ENCODE measurements at places on chromosomes 5 and 9.

DNA sequence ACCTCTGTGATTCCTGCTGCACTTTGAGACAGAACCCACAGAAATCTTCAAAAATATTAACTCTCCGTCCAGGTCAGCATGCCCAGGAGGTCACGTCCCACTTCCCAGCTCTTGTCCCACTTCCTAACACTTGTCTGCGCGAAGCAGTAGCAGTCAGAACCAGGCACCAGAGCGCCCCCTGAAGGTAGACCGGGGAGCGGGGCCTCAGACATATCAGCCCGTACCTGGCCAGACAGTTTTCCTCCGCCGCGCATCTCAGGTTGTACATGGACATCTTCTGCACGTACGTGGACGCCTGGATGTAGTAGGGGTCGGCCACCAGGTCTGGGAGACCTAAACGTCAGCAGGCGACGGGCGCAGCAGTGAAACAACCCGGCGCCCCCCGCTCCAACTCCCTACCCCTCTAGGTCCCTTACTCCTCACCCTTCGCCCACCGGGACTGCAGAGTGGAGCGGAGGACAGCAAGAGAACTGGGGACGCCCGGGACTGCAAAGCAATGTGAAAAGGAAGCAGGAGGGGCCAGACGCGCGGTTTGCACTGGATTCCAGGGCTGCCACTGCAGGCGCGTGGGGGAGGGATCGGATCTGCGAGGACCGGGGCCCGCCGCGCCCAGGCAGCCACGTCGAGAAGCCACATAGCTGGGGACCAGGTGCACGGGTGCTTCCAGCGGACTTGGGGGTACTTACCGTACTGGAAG, 1.2 kb downstream of the LOX start:
- no peaks in the 10 kb centered on the region for H3K27me3 ChIP-seq
- peaks cover 10% of the 10 kb centered on the region for H3K4me1 ChIP-seq
- H3K4me3 ChIP-seq, result peak overlapping the region; percentile 61
- DNase-seq, result peak; percentile 90
- peak overlapping the region; percentile 83 for H3K27ac ChIP-seq
- H3K36me3 ChIP-seq, result peaks cover 1% of the 10 kb centered on the region

- peak overlapping the region; percentile 78 for H3K27ac ChIP-seq
- peak overlapping the region; percentile 52 for H3K4me3 ChIP-seq
- H3K4me1 ChIP-seq, result peaks cover 35% of the 10 kb centered on the region
- no peaks in the 10 kb centered on the region for H3K36me3 ChIP-seq
- H3K27me3 ChIP-seq, result no peaks in the 10 kb centered on the region
- no peak for DNase-seq
Observed at GRCh38 chr9:73153793-73154227, 2.1 kb downstream of the ANXA1 start.

- H3K4me3 ChIP-seq, result no peak overlapping the region
- H3K27me3 ChIP-seq, result no peaks in the 10 kb centered on the region
- H3K4me1 ChIP-seq, result peaks cover 52% of the 10 kb centered on the region
Observed at GRCh38 chr9:614431-614830, 227.1 kb upstream of the DMRT1 start.

- no peaks in the 10 kb centered on the region for H3K27me3 ChIP-seq
- peak overlapping the region; percentile 43 for H3K27ac ChIP-seq
- DNase-seq, result no peak
- H3K4me1 ChIP-seq, result peaks cover 4% of the 10 kb centered on the region
Observed at GRCh38 chr9:36029202-36029601, 7.5 kb upstream of the RECK start.

DNA sequence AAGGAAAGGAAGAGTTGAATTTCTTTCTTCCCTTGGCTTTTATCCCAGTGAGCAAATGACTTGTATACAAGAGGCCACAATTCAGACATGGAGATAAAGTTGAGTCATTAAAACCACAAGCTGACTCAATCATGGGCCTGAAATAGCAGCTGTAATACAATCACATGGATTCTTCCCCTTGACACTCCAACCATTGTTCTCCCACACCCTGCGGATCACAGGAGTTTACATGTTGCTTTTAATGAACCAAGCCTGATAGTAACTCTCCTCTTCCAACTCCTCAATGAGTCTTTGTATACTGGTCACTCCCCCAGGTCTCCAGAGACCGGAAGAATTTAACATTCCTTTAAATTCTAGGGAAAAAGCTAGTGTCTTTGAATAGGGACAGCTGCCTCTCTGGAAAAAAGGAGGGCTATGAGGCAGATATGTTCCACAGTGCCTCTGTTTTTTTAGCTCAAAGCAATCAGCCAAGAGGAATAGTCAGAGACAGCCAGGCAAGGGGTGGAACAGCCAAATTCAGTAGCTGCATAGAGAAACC, 32.4 kb downstream of the PCDHGC5 start:
- no peak for DNase-seq
- H3K4me3 ChIP-seq, result no peak overlapping the region
- H3K27me3 ChIP-seq, result no peaks in the 10 kb centered on the region

DNA sequence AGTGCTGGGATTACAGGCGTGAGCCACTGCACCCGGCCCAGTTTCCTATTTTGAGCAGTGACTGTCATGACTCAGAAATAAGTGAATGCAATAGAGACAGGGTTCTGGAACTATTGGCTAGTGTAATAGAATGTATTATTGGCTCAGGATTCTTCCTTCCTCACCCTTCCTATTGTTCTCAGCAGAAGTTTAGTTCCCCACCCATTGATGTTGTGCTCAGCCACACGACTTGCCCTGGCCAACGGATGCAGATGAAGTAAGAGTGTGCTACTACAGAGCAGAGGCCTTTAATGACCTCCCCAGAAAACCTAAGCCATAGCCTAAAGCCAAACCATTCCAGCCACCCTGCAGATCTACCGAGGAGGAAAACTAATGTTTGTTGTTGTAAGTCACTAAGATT, 287.9 kb downstream of the AGTPBP1 start:
- H3K4me3 ChIP-seq, result no peak overlapping the region
- no peaks in the 10 kb centered on the region for H3K4me1 ChIP-seq
- DNase-seq, result no peak
- no peaks in the 10 kb centered on the region for H3K27me3 ChIP-seq
- no peaks in the 10 kb centered on the region for H3K36me3 ChIP-seq
- H3K27ac ChIP-seq, result no peak overlapping the region

DNA sequence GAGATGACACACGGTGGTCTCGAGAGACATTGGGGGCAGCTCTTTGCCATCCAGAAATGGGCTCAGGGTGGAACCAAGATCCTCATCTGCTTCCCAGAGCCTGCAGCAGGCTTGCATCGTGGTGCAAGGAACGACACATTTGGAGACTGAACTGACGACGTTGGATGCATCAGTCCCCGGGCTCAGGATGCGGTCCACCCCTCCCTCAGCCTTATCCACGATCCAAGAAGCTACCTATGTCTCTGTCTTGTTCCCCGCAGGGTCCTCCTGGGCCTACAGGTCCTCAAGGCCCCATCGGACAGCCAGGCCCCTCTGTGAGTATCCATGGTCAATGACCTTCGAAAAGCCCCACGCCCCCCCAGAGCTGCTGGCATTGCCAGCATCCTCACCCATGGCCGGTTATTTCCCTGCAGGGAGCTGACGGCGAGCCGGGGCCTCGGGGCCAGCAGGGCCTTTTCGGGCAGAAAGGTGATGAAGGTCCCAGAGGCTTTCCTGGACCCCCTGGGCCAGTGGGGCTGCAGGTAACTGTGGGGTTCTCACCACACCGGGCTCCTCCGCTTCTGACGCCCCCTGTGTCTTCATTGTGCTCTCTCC, 69.4 kb upstream of the FCN2 start:
- peak overlapping the region; percentile 57 for H3K27ac ChIP-seq
- no peak for DNase-seq
- no peaks in the 10 kb centered on the region for H3K27me3 ChIP-seq
- peaks cover 37% of the 10 kb centered on the region for H3K4me1 ChIP-seq

GRCh38 chr9:91417602-91418214, 5.9 kb downstream of the NFIL3 start:
- no peaks in the 10 kb centered on the region for H3K27me3 ChIP-seq
- peaks cover 33% of the 10 kb centered on the region for H3K4me1 ChIP-seq
- no peak for DNase-seq
- H3K4me3 ChIP-seq, result no peak overlapping the region
- no peaks in the 10 kb centered on the region for H3K36me3 ChIP-seq
- H3K27ac ChIP-seq, result no peak overlapping the region

- DNase-seq, result no peak
- H3K27me3 ChIP-seq, result no peaks in the 10 kb centered on the region
- H3K4me1 ChIP-seq, result peaks cover 27% of the 10 kb centered on the region
Observed at GRCh38 chr9:2336055-2336454, 285.5 kb upstream of the VLDLR start.

GRCh38 chr9:6689893-6690674, 44.6 kb upstream of the GLDC start:
- DNase-seq, result no peak
- no peaks in the 10 kb centered on the region for H3K27me3 ChIP-seq

- peaks cover 28% of the 10 kb centered on the region for H3K4me1 ChIP-seq
- H3K27ac ChIP-seq, result peak overlapping the region; percentile 31
- no peak overlapping the region for H3K4me3 ChIP-seq
- H3K27me3 ChIP-seq, result no peaks in the 10 kb centered on the region
- DNase-seq, result no peak
Observed at GRCh38 chr9:109035684-109036423, 22.6 kb upstream of the CTNNAL1 start.

DNA sequence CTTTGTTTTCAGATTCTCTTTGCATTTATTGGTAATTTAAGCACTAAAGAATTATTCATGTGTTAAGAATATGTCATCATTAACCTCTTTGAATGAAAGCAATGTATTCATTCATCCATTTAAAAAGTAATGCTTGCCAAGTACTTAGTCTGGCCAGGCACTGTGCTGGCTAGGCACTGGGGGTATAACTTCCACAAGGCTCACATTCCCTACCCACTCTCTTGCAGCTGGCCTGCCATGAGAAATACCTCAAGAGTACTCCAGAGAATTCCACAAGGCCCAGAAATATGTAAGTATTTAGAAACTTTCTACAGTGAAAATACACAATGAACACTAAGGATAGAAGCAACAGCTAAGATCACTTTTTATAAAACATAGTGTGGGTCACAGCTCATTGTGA, 25.4 kb downstream of the ZNF300 start:
- H3K27me3 ChIP-seq, result no peaks in the 10 kb centered on the region
- no peaks in the 10 kb centered on the region for H3K36me3 ChIP-seq
- DNase-seq, result no peak
- no peak overlapping the region for H3K27ac ChIP-seq

- H3K27me3 ChIP-seq, result no peaks in the 10 kb centered on the region
- no peaks in the 10 kb centered on the region for H3K4me1 ChIP-seq
- H3K27ac ChIP-seq, result no peak overlapping the region
- H3K4me3 ChIP-seq, result no peak overlapping the region
- no peak for DNase-seq
- H3K36me3 ChIP-seq, result no peaks in the 10 kb centered on the region
Observed at GRCh38 chr5:7759951-7760580, 90.9 kb downstream of the CFAP90 start.

DNA sequence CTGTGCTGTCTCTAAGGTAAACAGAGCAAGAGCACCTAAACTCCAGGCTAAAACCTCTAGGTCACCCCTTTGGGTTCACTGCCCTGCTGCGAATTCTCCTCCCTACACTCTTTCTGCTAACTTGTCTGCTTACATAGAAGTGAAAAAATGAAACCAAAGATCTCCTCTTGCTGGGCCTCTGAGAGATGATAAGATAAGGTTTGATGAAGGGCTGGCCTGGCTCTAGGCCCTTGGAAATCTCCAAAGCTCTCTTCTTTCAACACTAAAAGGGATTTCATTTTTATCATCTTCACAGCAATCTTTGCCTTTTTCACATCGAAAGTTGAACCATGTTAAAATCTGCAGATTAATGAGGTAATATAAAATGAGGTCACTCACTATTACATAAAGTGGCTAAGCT, 450.8 kb upstream of the TLE4 start:
- no peak for DNase-seq
- H3K4me1 ChIP-seq, result no peaks in the 10 kb centered on the region
- no peaks in the 10 kb centered on the region for H3K27me3 ChIP-seq
- no peaks in the 10 kb centered on the region for H3K36me3 ChIP-seq
- no peak overlapping the region for H3K27ac ChIP-seq
- H3K4me3 ChIP-seq, result no peak overlapping the region

DNA sequence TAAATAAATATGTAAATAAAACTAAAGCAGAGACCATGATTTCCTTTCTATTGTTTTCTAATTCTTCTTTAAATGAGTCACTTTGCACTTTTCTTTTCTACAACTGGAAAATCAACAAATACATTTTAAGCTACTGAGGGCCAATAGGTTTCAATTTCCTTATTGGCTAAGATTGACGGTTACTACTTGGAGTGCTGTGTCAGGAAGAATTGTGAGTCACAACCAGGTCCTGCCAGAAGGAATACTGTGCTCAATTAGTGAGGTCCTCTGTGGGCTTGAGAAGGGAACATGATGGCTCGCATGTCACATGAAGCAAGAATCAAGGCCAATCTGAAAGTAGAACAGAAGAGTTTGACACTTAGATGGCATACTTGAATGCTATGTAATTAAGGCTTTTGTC, 110.8 kb downstream of the HMHB1 start:
- no peaks in the 10 kb centered on the region for H3K27me3 ChIP-seq
- DNase-seq, result no peak
- no peaks in the 10 kb centered on the region for H3K36me3 ChIP-seq

DNA sequence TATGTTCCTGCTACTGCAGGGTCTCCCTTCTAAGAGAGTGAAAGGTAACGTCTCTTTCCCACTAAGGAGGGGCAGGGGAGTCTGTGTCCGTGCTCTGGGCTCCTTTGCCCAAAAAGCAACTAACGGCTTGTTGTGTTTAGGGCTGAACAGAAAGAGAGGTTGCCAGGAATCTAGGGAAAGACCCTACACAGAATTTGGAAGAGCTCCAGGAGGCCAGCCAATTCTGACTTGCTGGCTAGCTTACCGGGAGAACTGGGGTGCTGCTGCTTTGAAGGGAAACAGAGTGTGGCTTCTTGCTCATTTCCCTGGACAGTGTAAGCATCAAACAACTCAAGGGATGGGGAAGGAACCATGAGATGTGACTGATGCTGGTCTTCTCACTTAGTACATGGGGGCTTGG, 176.1 kb downstream of the GADD45G start:
- no peaks in the 10 kb centered on the region for H3K36me3 ChIP-seq
- H3K27me3 ChIP-seq, result no peaks in the 10 kb centered on the region
- no peak overlapping the region for H3K4me3 ChIP-seq
- no peak overlapping the region for H3K27ac ChIP-seq
- DNase-seq, result no peak
- no peaks in the 10 kb centered on the region for H3K4me1 ChIP-seq

GRCh38 chr9:34701023-34701768, 8.7 kb downstream of the CCL21 start:
- H3K27me3 ChIP-seq, result no peaks in the 10 kb centered on the region
- peak overlapping the region; percentile 79 for H3K27ac ChIP-seq
- DNase-seq, result peak; percentile 89
- no peaks in the 10 kb centered on the region for H3K36me3 ChIP-seq

DNA sequence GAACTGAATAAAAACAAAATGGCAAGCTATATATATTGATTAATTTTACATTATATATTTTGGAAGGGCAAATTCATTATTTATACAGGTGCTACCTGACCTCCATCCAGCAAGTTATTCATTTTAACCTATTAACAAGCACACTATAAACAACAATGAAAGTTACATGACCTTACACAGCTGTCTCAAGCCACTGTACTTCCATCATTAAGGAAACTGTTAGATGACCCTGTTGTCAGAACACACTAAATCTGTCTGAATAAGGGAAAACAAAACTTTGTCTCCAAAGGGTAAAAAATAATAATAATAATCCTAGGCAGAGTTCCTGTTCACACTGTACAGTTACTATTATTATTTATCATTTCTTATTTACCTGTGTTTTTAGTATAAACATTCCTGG, 44.0 kb downstream of the NFIB start:
- no peaks in the 10 kb centered on the region for H3K36me3 ChIP-seq
- DNase-seq, result no peak
- H3K27ac ChIP-seq, result no peak overlapping the region
- H3K4me3 ChIP-seq, result no peak overlapping the region
- H3K27me3 ChIP-seq, result no peaks in the 10 kb centered on the region

- DNase-seq, result no peak
- no peaks in the 10 kb centered on the region for H3K27me3 ChIP-seq
- no peaks in the 10 kb centered on the region for H3K36me3 ChIP-seq
Observed at GRCh38 chr9:107240260-107240659, 42.8 kb upstream of the RAD23B start.
